ENCODE measurements at places on chromosomes 7 and 10. TPM values are rescaled to one million over a fixed set of nuclear protein-coding genes. Genes with fewer than 3 reads are reported as not detected.

FFAR4 gene
- not detected for total RNA-seq

AKR1C4 gene
- not detected for total RNA-seq

KLF6 gene
- 330 TPM for total RNA-seq

MGAM2 gene
- not detected for total RNA-seq

C10orf62 gene
- not detected for total RNA-seq

LRCH4 gene
- 42.0 TPM for total RNA-seq

KCNH2 gene
- 0.19 TPM for total RNA-seq

C10orf67 gene
- not detected for total RNA-seq

GRCh38 chr7:139646566-139646965, 123.1 kb downstream of the CLEC2L start:
- no peak for DNase-seq
- H3K27me3 ChIP-seq, result no peaks in the 10 kb centered on the region
- H3K27ac ChIP-seq, result peak overlapping the region; percentile 45
- peaks cover 1% of the 10 kb centered on the region for H3K36me3 ChIP-seq

DNA sequence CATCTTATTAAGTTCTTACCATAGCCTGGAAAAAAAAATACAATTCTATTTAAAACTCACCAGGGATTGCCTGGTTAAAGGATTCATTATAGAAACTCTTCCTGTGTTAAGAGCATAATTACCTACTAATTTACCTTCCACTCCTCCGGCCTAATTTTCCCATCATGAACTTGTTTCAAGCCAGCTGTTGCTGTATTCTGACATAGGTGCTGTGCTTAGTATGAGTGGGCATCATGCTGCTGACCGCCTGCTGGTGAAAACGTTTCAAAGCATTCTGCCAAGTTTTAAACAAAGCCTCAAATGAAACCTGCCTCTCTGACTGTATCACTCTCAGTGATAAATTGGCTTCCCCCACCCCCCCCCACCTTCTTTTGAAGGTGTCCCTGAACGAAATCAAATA, 47.8 kb upstream of the KCNMA1 start:
- H3K36me3 ChIP-seq, result no peaks in the 10 kb centered on the region
- no peak overlapping the region for H3K27ac ChIP-seq
- no peaks in the 10 kb centered on the region for H3K27me3 ChIP-seq
- no peak overlapping the region for H3K4me3 ChIP-seq
- H3K4me1 ChIP-seq, result peaks cover 13% of the 10 kb centered on the region

GRCh38 chr10:49595003-49595712, 15.0 kb upstream of the SLC18A3 start:
- H3K27ac ChIP-seq, result no peak overlapping the region
- peaks cover 4% of the 10 kb centered on the region for H3K27me3 ChIP-seq
- H3K4me3 ChIP-seq, result no peak overlapping the region
- no peaks in the 10 kb centered on the region for H3K36me3 ChIP-seq

- no peaks in the 10 kb centered on the region for H3K36me3 ChIP-seq
- H3K4me1 ChIP-seq, result peaks cover 59% of the 10 kb centered on the region
- no peak for DNase-seq
- H3K27me3 ChIP-seq, result no peaks in the 10 kb centered on the region
- peak overlapping the region; percentile 84 for H3K27ac ChIP-seq
Observed at GRCh38 chr10:20598590-20598989, 298.5 kb downstream of the NEBL start.

- no peak for DNase-seq
- H3K27me3 ChIP-seq, result no peaks in the 10 kb centered on the region
- no peak overlapping the region for H3K4me3 ChIP-seq
- no peak overlapping the region for H3K27ac ChIP-seq
- H3K36me3 ChIP-seq, result peaks cover 10% of the 10 kb centered on the region
- no peaks in the 10 kb centered on the region for H3K4me1 ChIP-seq
Observed at GRCh38 chr7:30149640-30150272, 15.0 kb downstream of the MTURN start.

- peak overlapping the region; percentile 90 for H3K27ac ChIP-seq
- peaks cover 39% of the 10 kb centered on the region for H3K4me1 ChIP-seq
- peaks cover 13% of the 10 kb centered on the region for H3K36me3 ChIP-seq
- peak overlapping the region; percentile 26 for H3K4me3 ChIP-seq
Observed at GRCh38 chr10:87961314-87961713, 97.9 kb downstream of the PTEN start.

DNA sequence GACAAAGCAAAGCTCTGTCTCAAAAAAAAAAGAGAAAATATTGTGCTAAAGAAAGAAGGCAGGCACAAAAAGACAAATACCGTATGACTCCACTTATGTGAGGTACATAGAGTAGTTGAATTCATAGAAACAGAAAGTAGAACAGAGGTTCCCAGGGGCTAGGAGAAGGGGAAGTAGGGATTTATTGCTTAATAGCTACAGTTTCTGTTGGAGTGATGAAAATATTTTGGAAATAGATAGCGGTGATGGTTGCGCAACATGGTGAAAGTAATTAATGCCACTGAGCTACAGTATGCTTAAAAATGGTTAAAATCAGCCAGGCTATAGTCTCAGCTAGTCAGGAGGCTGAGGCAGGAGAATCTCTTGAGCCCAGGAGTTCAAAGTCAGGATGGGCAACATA, 18.5 kb upstream of the NPFFR1 start:
- DNase-seq, result no peak
- no peaks in the 10 kb centered on the region for H3K4me1 ChIP-seq
- H3K27me3 ChIP-seq, result no peaks in the 10 kb centered on the region
- H3K4me3 ChIP-seq, result no peak overlapping the region

DNA sequence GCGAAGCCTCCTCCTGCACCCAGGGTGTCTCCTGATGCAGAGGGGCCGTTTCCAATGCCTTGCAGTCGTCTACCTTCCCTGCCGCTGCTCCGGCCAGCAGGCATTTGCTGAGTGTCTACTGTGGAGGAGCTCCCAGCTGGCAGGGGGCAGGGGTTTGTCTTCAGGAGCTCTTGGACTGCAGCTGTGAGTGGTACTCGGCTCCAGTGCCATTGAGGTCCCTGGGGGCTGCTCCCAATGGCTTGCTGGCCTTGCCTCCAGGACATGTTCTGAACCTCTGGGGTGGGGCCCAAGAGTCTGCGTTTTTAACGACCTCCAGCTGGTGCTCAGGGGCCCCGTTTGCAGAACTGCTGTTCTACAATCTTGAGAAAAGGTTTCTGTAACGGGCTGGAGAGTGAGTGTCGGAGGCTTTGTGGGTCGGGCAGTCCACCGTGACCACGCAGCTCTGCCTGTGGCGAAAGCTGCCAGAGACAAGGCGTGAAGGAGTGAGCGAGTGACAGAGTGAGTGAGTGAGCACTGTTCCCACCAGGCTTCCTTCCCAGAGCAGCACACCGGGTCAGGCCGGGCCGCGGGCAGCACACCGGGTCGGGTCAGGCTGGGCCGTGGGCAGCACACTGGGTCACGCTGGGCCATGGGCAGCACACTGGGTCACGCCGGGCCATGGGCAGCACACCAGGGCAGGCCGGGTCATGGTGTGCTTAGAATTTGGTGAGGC, 520.2 kb downstream of the PTPRN2 start:
- peak; percentile 83 for DNase-seq
- no peak overlapping the region for H3K4me3 ChIP-seq
- H3K27me3 ChIP-seq, result no peaks in the 10 kb centered on the region
- H3K4me1 ChIP-seq, result no peaks in the 10 kb centered on the region

- no peak for DNase-seq
- H3K27me3 ChIP-seq, result no peaks in the 10 kb centered on the region
- H3K27ac ChIP-seq, result no peak overlapping the region
- H3K36me3 ChIP-seq, result no peaks in the 10 kb centered on the region
Observed at GRCh38 chr10:111756217-111757061, 427.1 kb downstream of the GPAM start.

DNA sequence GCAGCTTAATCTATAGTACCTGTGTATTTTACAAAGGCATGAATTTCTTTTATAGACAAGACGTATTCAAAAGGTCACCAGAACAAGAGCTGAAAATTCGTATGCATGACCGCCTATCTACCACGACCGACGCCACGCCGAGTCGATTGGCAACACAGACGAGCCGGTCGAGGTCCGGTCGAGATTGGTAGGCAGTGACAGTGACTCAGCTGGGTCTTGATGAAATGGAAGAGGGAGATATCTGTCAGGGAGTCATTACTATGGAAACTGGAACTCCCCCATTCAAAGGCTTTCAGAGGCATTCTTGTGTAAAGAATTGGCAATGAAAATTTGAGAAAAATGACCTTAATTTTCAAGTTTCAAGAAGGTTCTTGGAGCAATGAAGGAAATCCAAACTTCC, 2.1 kb downstream of the ATP5MK start:
- DNase-seq, result no peak
- peak overlapping the region; percentile 32 for H3K27ac ChIP-seq
- H3K4me3 ChIP-seq, result no peak overlapping the region
- no peaks in the 10 kb centered on the region for H3K27me3 ChIP-seq

- no peak overlapping the region for H3K27ac ChIP-seq
- peaks cover 12% of the 10 kb centered on the region for H3K4me1 ChIP-seq
- DNase-seq, result no peak
- no peak overlapping the region for H3K4me3 ChIP-seq
Observed at GRCh38 chr7:120733143-120733542, 124.8 kb downstream of the TSPAN12 start.

DNA sequence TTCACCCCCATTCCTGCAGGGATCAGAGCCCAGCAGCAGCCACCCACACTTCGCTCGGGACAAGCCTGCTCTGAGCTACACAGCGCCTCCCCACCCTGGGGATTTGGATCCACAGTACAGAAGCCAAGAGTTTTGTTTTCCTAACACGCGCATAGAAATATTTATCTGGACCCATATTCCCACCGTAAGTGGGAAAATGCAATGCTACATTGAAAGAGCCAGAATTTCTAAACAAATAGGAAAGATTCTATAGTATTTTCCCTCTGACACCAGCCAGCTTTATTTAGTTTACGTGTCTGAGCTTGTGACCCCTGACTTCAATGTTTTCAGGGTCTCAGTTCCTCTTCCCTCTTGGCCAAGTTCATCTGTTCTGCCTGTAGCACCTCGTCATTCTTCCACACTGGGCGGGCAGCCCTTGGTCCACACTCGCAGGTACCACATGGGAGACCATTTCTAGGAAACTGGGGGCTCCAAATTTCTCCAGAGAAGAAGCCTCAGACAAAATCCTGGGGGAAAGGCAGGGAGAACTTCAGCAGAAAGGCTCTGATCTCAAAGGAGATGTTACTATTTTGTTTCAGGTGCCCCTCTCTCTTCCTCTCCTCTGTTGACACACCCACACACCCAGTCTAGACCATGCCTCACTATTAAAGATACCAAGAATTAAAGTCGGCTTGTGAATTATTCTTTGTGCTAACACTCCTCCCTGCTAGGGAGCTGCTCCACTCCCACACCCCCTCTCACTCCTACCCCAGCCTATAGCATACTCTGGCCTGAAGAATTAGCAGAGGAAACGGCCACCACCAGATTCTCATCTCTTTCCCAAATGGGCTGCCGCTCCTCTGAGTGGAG, 116.0 kb upstream of the PCGF5 start:
- no peak overlapping the region for H3K4me3 ChIP-seq
- H3K4me1 ChIP-seq, result peaks cover 6% of the 10 kb centered on the region
- H3K36me3 ChIP-seq, result peaks cover 2% of the 10 kb centered on the region
- peaks cover 10% of the 10 kb centered on the region for H3K27me3 ChIP-seq
- no peak for DNase-seq

- no peak overlapping the region for H3K27ac ChIP-seq
- peaks cover 18% of the 10 kb centered on the region for H3K4me1 ChIP-seq
- no peaks in the 10 kb centered on the region for H3K27me3 ChIP-seq
- DNase-seq, result no peak
- H3K36me3 ChIP-seq, result no peaks in the 10 kb centered on the region
Observed at GRCh38 chr10:122861711-122862161, 16.1 kb upstream of the CUZD1 start.

GRCh38 chr10:62637249-62638061, 167.1 kb upstream of the ADO start:
- DNase-seq, result no peak
- H3K27me3 ChIP-seq, result no peaks in the 10 kb centered on the region
- no peak overlapping the region for H3K4me3 ChIP-seq
- no peak overlapping the region for H3K27ac ChIP-seq
- H3K36me3 ChIP-seq, result no peaks in the 10 kb centered on the region

GRCh38 chr10:127863231-127863825, 29.4 kb downstream of the CLRN3 start:
- H3K4me3 ChIP-seq, result no peak overlapping the region
- H3K27ac ChIP-seq, result peak overlapping the region; percentile 68
- H3K36me3 ChIP-seq, result peaks cover 7% of the 10 kb centered on the region
- no peaks in the 10 kb centered on the region for H3K4me1 ChIP-seq
- H3K27me3 ChIP-seq, result peaks cover 12% of the 10 kb centered on the region

GRCh38 chr7:115135146-115135545, 213.3 kb downstream of the MDFIC start:
- H3K27ac ChIP-seq, result no peak overlapping the region
- H3K27me3 ChIP-seq, result no peaks in the 10 kb centered on the region
- no peak overlapping the region for H3K4me3 ChIP-seq
- H3K36me3 ChIP-seq, result no peaks in the 10 kb centered on the region
- H3K4me1 ChIP-seq, result peaks cover 2% of the 10 kb centered on the region
- no peak for DNase-seq

DNA sequence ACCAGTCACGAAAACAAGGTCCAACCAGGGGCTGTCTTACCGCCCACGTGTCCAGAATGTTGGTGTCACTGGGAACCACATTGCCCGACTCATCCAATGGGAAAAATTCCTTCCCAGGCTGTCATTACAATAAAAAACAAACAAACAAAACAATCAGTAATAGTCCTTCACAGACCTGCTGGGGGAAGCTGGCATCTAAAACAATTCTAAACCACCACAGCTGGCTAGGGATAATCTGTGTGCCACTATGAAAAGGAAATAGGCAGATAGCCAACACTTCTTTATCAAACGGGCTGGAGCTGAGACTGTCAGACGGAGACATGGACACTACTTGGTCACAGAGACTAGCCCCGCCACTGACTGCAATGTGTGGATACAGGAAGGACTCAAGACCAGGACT, 9.2 kb downstream of the AKR1B1 start:
- no peaks in the 10 kb centered on the region for H3K27me3 ChIP-seq
- peaks cover 20% of the 10 kb centered on the region for H3K4me1 ChIP-seq
- H3K27ac ChIP-seq, result no peak overlapping the region

DNA sequence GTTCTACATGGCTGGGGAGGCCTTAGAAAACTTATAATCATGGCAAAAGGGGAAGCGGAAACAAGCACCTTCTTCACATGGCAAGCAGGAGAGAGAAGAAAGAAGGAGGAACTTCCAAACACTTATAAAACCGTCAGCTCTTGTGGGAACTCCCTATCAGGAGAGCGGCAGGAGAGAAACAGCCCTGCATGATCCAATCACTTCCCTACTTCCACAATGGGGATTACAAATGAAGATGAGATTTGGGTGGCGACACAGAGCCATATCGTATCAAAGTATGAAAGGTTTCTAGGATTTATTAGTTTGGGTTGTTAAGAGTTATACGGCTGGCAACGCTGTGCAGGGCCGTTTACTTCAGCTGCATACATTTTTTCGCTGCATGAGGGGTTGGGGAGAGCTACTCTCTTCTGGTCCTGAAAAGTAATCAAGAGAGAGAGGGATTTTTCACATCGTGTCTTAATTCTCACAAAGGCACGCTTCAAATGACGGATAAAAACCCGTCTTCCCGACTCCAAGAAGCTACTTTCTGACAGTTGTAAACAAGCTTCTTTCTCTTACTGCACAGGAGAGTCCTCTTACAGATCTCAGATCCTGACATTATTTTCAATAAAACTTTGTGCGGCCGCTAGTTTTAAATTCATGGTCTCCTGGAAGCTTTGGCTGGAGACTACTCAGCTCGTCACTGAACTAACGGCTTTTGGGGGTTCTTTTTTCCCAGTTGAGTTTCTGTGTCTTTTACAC, 751 bp upstream of the GTPBP10 start:
- H3K4me3 ChIP-seq, result peak overlapping the region; percentile 91
- H3K27me3 ChIP-seq, result no peaks in the 10 kb centered on the region
- DNase-seq, result no peak
- H3K4me1 ChIP-seq, result peaks cover 20% of the 10 kb centered on the region

Data from chondrocyte (in vitro differentiated cells).